ENCODE measurements at places on chromosomes 3 and 15.

DNA sequence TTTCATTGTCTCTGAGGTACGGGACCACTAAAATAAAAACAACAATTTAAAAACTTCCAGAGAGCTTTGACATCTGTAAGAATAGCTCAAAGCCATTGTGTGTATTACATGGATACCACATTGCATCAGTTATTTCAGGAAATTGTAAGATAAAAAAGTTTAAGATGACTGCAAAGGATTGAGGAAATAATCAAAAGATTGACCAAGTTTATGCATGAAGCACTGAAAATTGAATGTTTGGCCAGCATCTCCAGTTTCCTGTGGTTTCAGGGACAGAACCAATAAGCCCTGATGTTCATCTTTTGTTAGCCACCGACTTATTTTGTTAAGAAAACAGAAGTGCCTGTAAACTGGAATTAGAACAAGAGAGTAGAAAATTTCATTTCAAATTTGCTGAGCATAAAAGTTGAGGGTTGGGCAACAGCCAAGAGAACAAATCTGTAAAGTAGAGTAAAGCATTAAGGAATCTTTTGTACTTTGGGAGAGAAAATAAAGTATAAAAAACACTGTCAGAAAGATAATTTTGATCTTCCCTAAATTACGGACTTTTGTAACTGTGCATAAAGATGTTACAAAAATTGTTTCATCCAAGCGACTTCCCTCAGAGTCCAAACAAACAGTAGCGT is 211.5 kb upstream of the P2RY1 start:
- DNase-seq, result no peak

DNA sequence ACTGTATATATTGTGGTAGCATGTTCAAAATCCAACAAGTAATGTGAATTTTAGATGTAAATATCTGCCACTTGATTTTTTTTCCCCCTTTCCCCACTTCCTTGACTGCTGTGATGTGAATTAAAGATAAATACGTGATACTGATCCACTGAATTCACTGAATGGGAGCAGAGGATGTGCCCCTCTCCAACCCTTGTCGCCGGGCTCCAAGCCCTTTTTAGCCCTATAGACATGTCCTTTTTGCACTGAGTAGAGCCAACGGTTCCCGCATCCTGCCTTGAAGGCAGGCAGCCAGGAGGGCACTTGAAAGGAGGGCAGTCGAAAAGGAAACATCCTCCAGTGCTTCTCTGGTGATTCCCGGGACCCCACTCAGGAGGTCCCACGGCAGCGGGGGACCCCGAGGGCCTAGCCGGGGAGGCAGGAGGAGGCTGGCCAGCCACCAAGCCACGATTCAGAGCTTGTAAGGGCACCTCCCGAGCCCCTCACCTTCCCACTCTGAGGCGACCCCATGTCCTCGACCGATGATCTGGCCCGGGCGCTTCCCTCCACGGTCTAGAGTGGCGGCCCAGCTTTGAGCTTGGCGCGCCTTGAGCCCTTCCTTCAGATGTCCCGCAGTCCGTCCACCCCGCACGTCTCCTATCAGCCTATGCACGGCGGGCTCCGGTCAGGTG is 901 bp upstream of the MANF start:
- DNase-seq, result no peak

- no peak for DNase-seq
These were observed 23.7 kb upstream of the CD276 start for GRCh38 chr15:73660455-73660854.

DNA sequence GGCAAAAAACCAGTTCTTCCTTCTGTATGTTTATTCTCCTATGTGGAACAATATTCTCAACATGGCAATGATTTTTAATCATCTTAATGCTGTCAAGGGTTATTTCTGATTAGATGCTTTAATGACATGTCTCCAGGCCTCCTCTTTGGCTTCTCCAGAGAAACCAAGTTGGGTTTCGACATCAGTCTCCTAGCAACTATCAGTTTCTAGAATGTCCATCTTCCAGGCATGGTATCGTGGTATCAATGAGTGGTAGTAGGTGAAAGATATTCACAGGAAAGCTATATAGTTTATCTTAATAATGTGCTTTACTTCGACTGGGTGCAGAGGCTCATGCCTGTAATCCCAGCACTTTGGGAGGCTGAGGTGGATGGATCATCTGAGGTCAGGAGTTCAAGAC is 128.5 kb downstream of the C3orf70 start:
- DNase-seq, result no peak

- no peak for DNase-seq
These were observed 238.7 kb upstream of the TMCO5A start for GRCh38 chr15:37695719-37696118.

DNA sequence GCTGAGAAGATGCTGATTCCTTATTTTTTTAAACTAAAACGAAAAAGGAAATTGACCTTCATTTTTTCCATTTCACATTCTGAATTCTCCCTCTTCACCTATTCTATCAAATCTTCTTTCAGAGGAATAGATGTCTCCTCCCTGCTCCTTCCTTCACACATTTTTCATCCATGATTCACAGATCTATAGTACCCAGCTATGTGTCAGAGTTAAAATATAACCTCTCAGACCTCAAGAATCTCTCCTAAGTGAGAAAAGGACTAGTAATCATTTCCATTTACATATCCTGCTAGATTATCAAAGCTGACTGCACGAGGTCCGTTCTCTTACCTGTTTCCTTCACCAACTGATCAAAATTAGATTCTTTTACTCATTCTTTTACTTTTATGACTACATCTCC is 1297.6 kb upstream of the ALCAM start:
- no peak for DNase-seq

DNA sequence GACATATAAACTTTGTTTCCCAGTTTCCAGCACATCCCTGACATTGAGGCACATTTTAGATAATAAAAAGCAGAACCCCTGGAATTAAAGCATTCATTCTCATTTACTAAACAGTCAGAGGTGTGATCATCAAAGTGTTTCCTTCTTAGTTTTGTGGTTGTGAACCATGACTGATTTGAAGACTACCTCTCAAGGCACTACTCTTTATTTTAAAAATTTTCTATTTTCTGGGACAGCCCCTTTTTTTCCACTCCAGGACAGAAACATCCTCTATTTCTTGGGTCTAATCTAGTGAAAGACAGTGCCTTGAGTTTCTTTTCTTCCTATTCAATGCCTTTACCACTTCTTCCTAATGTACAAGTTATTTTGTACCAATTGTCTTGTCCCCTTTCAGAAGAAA is 5.2 kb downstream of the SST start:
- no peak for DNase-seq

Data from NCI-H1694 (cell line).